ENCODE measurements at places on chromosomes 3 and 15.

GRCh38 chr3:72973031-72973723, 23.4 kb upstream of the PPP4R2 start:
- no peak for DNase-seq

DNA sequence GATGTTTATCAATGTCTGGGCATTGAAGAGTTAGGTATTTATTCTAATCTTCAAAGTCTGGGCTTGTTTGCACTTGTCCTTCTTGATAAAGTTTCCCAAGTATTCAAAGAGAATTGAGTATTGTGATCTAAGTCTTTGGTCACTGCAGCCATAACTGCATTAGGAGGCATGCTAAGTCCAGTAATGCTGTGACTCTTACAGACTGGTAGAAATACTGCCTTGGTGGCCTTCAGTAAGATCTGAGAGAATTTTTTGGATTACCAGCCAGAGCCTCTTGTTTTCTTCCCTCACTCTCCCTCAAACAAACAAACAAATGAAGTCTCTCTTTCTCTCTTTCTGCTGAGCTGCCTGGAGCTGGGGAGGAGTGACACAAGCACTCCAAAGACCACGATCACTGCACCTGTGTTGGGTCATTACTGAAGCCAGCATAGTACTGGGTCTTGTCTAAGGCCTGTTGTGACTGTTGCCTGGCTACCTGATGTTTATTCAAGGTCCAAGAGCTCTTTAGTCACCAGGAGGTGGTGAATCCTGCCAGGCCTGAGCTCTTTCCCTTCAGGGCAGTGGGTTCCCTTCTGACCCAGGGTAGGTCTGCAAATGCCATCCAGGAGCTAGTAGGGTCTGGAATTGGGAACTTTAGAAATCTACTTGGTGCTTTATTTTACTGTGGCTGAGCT, 14.8 kb upstream of the RBP2 start:
- no peak for DNase-seq

DNA sequence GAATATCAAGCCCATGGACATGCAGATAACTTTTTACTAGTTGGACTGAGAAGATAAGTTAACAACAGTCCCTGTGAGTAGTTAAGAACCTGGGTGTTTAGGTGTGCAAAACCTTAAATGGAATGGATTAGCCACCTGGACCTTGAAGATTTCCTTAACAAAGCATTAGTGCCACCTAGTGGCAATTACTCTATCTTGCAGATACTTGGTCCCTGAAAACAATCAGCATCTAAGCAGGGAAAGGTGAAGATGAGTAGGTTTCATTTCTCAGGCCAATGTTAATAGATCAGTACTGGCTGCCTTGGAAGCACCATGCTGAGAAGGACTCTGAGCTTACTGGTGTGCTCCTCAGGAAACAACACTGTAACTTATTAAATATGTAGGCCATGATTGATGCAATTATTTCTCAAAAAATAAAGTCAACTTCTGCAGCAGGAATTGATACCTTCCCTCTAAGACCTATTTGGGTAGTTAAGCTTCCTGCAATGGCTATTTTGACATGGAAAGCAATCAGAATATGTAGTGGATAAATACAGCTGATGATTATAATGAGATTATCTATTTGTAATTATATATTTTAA, 329.4 kb downstream of the TBC1D5 start:
- DNase-seq: peak; percentile 72

- DNase-seq: no peak
These were observed 784 bp downstream of the TTLL3 start for GRCh38 chr3:9810846-9811245.

DNA sequence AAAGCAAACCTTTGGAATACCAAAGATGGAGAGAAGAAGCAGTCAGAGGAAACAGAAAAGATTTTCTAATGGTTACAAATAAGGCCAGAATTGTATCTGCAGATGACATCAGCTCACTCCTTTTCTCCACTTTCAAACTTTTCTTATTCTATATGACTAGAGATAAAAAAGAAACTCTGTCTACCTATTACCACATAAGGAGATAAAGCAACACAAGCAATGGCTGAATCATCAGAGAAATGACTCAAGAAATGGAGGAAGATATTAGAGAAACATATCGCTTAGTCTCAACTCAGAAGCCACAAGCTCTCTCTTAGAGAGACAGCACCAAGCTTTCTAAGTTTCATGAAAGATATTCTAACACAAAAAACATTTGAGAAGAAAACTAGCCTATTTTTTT, 784.0 kb downstream of the ZPLD1 start:
- DNase-seq: no peak

GRCh38 chr3:165439765-165440164, 243.6 kb upstream of the SLITRK3 start:
- no peak for DNase-seq

DNA sequence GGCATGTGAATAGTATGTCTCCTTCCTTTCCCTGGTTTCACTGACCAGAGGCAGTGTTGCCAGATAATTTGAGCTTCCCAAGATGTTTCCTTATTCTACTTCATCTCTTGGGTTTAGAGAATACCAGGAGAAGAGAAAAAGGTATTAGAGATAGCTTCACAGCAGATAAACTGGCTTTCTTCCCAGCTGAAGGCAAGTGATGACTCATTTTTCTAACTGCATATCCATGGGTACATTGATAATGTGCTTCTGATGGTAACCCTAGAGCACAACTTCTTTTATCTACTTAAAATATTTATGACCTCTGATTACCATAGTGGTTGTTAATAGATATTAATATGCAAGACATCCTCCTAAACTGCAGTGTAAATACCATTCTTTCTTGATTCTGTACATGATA, 34.6 kb upstream of the CMTM8 start:
- peak; percentile 17 for DNase-seq

GRCh38 chr3:632571-633170, 436.1 kb downstream of the CHL1 start:
- peak; percentile 52 for DNase-seq

GRCh38 chr3:187183903-187184302, 13.4 kb upstream of the RTP1 start:
- peak; percentile 19 for DNase-seq

DNA sequence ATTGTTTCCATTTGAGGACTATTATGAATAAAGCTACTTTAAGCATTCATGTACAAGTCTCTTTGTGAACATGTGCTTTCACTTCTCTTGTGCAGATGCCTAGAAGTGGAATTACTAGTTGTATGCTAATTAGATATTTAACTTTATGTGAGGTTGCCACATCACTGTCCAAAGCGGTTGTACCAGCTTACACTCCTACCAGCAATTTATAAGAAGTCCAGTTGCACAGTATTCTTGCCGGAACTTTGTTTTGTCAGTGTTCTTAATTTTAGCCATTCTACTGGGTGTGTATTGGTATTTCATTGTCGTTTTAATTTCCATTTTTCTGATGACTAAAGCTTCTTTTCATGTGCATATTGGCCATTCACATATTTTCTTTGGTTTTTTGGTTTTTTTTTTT, 29.1 kb downstream of the SEMA3G start:
- DNase-seq: no peak

GRCh38 chr3:197670361-197670760, 66.3 kb downstream of the RUBCN start:
- DNase-seq: no peak

DNA sequence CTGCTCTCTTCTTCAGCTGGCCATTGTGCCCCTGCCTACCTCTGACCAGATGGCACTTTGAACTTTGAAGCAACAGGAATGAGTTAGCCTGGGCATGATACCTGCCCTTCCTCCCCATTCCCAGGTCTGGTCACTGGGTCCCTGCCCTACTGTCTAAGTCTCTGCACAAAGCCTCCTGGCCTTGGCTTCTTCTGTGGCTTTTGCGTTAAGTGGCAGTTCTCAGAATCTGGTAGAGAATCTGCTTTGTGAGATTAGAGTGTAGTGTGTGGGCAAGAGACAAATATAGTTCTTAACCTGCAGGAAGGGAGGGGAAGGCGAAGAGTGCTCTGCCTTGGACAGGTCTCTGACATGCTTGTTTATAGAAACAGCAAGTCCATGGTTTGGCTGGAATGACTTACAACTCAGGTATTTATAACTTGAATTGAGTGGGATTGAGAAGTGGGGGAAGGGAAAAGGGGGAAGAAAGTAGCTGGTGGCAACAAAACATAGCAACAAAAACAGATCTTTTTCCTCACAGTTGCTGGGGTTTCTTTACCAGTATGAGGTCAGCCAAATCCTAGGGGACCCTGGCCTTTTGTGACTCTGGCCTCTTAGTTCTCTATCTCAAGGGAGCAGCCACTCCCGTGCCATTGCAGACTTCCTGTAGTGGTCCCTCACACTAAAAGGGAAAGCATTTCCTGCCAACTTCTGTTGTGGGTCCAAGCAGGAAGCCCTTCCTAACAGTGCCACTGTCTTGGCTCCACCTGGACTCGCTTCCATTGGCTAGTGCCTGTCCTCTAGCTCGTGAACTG, 16.7 kb downstream of the MAPKBP1 start:
- DNase-seq: peak; percentile 70

- no peak for DNase-seq
These were observed 84.1 kb upstream of the KLHL25 start for GRCh38 chr15:85878828-85879225.

GRCh38 chr3:57696801-57697321, 4.0 kb upstream of the DENND6A start:
- no peak for DNase-seq

- DNase-seq: no peak
These were observed 233.4 kb downstream of the ADAMTS17 start for GRCh38 chr15:100108346-100108745.

DNA sequence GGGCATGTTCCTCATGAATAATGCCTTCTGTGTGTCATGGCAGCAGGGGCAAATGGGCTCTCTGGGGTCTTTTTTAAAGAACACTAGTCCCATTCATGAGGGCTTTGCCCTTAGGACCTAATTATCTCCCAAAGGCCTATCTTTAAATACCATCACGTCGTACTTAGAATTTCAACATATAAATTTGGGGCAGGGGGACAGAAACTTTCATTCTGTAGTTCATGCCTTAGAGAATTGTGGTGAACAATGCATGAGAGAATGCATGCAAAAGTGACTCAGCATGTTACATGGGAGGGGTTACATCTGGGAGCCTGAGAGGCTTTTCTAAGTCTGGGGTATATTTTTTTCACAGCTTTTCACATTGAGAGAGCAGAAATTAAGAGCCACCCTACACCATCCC, 208.5 kb upstream of the ROPN1 start:
- DNase-seq: no peak

DNA sequence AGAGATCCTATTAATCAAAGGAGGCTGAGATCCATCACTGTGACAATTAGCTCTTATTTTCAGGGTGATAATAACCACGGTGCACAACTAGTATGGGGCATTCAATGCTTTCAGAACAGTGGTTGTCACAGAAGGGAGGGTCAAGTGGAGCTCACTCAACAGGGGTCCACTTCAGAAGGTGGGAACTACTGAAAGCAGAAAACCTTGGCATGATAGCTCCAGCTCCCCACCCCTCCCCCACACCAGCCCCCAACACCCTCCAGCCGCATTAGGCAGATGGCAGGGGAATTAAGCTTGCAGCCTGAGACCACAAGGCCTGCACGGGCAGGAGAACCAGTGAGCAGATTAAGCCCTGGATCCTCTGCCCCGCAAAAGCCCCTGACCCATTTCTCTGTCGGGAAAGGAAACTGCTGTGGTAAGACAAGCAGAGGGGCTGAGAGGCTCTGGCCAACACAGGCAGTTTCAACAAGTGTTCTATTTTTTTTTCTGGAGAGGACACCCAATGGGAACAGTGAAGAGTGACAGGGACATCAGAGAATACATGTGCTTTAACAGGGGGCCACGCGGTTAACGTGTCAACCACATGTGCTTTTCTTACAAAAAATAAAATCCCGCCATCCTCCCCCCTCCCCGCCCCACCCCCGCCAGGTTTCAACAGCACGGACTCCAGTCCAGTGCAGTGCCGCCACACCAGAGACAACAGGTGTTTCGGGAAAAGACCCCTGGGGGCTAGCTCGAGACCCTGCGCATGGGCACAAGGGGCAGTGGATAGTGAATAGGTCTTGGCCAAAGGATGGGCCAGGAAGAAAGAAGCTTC, 997 bp downstream of the FYCO1 start:
- no peak for DNase-seq

DNA sequence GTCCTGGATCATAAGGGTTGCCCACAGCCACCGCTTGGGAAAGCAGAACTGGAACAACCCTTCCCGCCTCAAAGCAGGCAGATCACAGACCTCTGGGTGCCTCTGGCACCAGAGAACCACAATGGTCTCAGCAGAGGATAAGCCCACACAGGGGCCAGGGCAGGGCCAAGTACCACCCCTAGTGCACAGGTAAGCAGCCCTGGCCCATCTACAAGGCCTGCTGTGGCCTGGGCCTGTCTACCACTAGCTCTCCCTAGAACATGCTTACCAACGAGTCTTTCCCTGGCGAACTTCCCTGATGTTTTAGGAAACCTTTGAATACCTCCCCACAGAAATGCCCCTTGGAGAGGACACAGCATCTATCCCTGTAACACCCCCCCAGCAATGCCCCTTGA, 28.3 kb downstream of the TNK2 start:
- DNase-seq: no peak

Measured in fibroblast of villous mesenchyme (primary cell).